Activated CD8-positive, alpha-beta memory T cell treated with anti-CD3 and anti-CD28 coated beads for 1 hour (primary cell): ENCODE measurements at places on chromosomes 5 and 9.

- no peak for DNase-seq
Observed at GRCh38 chr9:72013292-72013760, 47.1 kb downstream of the C9orf57 start.

DNA sequence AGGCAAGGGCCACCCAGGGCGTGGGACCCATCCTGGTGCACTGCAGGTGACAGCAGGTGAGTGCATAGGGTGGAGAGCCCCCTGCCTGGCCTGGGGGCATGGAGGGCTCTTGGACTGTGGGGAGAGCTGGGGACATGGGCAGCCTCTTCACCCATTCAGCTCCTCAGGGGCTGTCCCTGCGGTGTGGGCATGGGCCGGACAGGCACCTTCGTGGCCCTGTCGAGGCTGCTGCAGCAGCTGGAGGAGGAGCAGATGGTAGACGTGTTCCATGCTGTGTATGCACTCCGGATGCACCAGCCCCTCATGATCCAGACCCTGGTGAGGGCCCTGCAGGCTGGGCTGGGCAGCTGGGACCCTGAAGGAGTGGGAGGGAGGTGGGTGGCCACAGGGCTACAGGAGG, 20.4 kb upstream of the SPTLC1 start:
- DNase-seq = no peak

DNA sequence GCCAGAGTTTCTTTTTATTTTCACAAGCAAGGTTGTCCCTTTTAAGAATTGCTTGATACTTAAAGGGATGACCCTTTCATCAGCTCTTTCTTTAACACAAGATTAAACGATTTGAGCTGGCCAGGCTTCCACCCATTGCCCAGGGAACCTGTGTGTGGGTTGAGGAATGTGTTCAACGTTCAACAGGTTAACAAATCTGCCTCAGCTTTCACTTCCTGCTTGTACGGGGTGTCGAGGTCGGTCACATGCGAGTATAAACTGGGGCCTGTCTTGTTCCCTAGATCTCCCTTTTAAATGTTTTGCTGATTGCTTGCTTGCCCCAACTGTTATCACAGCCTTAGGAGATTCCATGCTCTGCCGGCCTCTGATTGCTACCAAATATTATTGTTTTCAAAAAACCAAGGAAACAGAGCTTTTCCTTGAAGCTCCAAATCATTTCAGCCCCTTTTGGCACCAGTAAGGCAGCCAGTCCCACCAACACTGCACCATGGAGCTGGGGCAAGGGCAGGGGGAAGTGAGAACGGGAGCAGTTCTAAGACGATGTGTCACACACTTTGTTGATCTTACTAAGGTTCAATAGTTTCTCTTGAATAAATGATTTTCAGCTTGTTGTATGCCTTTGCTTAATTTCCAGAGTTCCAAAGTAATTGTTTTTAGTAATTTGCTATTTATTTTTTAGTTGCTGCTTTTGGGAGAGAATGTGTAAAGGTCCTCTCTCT, 10.7 kb upstream of the CLK4 start:
- DNase-seq = no peak

DNA sequence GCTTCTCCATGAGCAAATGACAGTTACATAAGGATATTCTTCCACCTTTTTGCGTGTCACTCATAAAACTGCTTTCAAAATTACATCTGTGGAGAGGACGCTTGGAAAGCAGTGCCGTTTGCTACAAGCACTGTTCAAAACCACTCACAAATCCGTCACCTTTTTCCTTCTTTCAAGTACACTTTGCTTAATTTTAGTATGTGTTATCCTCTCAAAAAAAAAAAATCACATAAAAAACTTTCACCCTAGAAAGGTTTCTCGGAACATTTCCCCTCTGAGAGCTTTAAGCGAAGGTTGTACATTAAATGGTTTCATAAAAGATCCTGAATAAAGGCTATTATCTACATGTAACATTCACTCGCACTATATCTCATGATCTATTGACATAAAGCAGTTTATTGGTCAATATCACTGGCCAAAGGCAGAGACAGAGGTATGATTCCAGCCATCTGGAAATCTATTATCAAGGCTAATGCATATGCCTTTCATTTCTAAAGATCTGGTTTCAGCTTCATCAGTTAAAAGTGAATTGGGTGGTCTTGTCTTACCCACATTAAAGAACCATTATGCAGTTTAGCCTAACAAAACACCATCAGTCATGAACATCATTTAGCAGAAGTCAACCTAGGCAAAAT, 163.6 kb downstream of the ENC1 start:
- no peak for DNase-seq

DNA sequence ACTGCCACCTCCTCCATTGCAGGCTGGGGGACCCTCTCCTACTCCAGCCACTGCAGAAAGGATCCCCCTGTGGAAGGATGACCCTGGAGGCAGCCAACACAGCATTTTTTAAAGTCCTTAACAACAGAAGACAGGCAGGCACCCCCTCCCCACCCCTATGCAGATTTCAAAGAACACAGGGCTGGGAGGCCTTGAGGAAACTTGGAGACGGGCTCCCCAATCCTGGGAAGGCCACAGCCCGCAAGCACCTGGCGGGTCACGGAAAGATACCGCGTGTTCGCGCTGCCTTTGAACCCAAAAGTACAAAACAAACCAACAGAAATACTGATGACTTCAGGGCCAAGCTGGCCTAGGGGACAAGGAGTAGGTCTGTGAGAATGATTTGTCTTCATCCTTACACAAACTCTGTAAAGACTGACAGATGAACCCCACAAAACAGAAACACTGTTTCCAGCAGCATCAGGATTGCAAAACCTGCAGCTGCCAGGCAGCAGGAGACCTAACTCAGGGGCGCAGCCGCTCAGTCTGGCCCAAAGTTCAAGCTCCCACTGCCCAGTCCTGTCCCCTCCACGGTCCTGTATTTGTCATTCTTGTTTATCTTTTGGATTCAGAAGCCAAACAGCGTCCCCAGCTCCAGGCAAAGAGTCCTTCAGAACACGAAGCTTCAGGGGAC, 13.8 kb downstream of the VAV2 start:
- no peak for DNase-seq

DNA sequence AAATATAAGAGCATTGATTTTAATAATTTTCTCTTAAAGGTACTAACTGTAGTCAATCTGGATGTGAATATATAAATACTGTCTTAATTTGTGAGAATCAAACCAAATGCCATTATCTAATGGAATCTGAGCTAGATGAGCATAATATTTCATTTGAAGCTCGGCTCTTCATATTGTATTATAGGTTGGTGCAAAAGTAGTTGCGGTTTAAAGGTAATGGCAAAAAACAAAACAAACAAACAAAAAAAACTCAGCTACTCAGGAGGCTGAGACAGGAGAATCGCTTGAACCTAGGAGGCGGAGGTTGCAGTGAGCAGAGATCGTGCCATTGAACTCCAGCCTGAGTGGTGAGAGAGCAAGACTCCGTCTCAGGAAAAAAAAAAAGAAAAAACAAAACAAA, 96.4 kb downstream of the CFAP90 start:
- DNase-seq = no peak

GRCh38 chr9:20985851-20986600, 45.4 kb downstream of the HACD4 start:
- DNase-seq = no peak

DNA sequence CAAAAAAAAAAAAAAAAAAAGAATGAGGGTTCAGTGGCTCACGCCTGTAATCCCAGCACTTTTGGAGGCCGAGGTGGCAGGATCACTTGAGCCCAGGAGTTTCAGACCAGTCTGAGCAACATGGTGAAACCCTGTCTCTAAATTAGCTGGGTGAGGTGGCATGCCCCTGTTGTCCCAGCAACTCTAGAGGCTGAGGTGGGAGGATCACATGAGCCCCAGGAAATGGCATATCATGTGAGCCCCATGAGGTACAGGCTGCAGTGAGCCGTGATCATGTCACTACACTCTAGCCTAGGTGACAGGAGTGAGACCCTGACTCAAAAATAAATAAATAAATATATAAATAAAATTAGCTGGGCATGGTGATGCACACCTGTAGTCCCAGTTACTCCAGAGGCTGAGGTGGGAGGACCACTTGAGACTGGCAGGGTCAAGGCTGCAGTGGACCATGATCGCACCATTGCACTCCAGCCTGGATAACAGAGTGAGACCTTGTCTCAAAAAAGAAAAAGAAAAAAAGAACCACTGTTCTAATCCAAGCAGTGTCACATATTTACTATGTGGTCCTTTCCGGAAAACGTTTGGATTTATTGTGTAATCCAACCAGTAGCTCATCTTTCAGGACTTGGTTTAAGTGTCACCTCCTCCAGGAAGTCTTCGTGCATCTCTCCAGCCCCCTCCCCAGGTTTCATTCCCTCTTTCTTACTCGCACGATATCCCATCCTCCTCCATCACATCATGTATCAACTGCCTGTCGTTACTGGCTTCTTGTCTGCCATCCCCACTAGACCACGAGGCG, 12.3 kb upstream of the SPOUT1 start:
- DNase-seq = no peak

GRCh38 chr5:33065131-33065530, 354.0 kb downstream of the NPR3 start:
- DNase-seq = no peak
